ENCODE measurements at places on chromosomes 1 and 21.

DNA sequence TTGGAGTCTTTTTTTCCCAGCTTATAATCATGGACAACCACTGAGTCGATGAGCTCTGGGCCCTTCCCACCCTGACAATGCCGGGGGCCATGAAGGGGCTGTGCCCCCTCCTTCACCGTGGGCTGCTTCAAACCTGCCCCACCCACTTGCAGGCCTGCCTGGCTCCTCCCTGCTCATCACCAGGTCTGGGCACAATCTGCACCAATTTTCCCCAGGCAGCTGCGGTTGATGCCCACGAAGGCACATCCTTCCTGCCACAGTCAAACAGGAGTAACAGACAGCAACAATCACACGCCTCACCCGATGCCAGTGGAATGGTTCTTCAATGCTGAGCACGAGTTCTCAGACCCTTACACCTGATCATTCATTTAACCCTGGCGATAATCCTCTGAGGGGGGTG is 18.9 kb downstream of the PGLYRP3 start:
- DNase-seq: no peak

- DNase-seq: no peak
Observed at GRCh38 chr1:235802573-235803346, 63.9 kb downstream of the LYST start.

GRCh38 chr1:12519693-12520364 is 98.2 kb downstream of the DHRS3 start:
- DNase-seq: no peak

GRCh38 chr1:157478030-157478429 is 74.3 kb downstream of the FCRL5 start:
- DNase-seq: no peak

DNA sequence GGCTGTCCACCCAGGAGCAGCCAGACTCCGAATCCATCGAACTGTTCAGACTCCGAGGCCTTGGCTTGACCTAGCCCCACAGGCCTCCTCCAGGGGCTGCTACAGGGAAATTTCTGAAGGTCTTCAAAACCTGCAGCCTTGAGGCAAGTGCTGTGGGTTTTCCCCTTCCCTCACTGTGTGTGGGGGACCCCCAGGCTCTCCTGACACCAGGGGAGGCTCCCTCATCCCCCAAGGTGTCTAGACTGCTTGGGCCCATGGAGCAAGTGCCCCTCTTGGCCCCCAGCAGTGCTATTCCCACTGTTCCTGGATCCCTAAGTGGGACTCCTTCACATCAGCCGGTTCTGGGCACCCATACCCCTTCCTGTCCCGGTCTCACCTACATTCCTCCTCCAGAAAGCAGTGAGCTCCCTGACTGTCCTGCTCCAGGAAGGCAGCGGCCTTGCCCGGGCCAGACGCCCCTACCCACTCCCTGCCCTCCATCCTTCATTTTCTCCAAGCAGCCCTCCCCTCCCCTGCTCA is 814 bp downstream of the PAQR7 start:
- DNase-seq: no peak

DNA sequence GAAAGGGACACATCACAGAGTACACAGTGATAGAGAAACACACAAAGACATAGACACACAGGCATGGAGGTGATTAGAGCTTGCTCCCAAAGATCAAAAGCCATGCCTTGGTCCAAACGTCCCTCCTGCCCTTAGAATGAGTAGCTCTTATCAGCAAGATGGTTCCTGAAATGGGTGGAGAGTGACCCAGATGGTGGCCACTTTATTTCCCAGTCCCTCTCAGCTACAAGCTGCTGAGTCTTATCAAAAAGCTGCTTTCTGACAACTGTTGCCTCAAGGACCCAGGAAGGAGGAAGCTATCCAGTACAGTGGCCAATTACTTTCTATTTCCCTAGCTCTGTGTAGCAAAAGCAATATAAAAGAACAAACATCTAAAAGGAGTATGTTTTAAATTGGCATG is 7.7 kb upstream of the CLCA1 start:
- DNase-seq: no peak

GRCh38 chr1:30852026-30852425 is 56.5 kb downstream of the SDC3 start:
- DNase-seq: no peak

GRCh38 chr1:88169139-88169538 is 514.9 kb upstream of the PKN2 start:
- DNase-seq: no peak

GRCh38 chr1:21263052-21263429 is 27.2 kb downstream of the ECE1 start:
- no peak for DNase-seq

DNA sequence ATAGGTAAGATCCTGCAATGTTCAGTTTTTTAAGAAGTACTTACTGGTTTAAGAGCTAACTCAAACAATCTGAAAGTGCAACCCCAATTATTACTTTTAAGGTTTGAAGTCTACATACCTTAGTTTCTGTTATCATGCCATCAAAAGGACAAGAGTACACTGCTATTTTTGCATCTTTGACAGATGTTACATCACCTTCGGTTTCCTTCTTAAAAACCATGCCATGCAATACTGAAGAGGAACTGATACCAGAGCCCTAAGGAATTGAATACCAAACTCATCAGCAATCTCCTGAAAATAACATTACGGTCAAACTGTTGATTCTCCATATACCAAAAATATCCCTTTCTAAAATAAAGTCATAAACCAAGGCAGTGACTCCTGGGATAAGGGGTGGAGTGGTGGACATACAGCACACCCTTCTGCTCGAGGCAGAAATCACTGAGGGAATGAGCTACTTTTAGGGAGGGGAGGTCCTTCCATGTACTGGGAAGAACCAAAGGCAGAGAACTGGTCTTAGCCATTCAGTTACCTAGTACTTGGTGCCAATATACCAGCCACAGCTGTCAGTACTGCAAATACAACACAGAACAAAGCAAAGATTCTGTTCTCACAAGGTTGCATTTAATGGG is 8.5 kb downstream of the CCT8 start:
- DNase-seq: no peak

GRCh38 chr1:201022493-201022819 is 1.1 kb downstream of the KIF21B start:
- no peak for DNase-seq

DNA sequence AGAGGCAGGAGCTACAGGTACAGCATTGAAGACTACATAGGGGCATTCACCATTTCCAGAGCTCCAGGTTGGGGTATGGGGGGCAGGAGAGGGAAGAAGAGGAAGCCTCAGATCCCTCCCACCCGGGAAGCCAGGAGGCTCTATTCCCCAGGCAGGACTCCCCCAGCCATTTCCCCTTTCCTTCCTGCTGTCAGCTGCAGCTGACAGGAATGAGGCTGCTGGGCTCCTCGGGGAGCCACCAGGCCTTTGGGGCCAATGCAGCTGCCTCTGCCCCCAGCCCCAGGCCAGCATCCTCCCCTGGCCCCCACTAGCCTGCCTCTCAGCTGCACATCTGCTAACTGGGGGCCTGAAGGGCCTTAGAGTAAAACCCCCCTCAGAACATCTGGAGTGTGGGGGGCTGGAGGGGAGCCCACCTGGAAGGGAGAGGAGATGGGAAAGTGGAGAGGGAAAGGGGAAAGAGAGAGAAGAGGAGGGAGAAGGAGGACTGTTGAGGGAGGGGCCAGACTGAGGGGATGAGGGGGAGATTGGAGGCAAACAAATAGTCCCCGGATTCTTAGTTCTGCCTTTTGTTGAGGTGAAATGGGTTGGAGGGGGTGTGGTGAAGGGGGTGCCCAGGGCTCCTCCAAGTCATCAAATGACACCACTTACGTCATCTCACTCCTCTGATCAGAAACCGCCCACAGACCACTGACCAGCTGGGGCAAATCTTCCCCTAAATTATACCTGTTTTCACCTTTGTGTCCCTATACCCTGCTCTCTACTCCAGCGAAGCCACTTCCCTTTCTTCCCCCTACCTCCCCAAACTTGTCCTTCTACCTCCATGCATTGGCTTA is 58.0 kb downstream of the LGR6 start:
- DNase-seq: no peak

DNA sequence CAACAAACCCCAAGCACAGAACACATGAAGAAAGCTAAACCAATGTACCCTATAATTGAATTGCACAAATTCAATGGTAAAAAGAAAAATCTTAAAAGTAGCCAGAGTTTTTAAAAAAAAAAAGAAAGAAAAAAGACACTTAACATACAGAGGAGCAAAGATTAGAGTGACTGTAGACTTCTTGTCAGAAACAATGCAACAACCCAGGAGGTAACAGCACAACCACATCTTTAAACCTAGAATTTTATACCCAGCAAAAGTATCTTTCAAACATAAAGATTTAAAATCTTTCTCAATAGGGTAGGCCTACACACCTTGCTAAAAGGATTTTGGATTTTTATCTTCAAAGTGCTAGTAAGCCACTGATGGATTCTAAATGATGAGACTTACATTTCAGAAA is 64.4 kb downstream of the PHTF1 start:
- no peak for DNase-seq

- DNase-seq: no peak
Observed at GRCh38 chr1:94988356-94988755, 61.4 kb upstream of the CNN3 start.

- no peak for DNase-seq
Observed at GRCh38 chr1:184532199-184532598, 145.4 kb downstream of the C1orf21 start.

GRCh38 chr1:233959102-233959501 is 54.6 kb downstream of the SLC35F3 start:
- no peak for DNase-seq

GRCh38 chr1:206606867-206607266 is 5.4 kb downstream of the EIF2D start:
- no peak for DNase-seq
